ENCODE measurements at places on chromosomes 16 and 17.

DNA sequence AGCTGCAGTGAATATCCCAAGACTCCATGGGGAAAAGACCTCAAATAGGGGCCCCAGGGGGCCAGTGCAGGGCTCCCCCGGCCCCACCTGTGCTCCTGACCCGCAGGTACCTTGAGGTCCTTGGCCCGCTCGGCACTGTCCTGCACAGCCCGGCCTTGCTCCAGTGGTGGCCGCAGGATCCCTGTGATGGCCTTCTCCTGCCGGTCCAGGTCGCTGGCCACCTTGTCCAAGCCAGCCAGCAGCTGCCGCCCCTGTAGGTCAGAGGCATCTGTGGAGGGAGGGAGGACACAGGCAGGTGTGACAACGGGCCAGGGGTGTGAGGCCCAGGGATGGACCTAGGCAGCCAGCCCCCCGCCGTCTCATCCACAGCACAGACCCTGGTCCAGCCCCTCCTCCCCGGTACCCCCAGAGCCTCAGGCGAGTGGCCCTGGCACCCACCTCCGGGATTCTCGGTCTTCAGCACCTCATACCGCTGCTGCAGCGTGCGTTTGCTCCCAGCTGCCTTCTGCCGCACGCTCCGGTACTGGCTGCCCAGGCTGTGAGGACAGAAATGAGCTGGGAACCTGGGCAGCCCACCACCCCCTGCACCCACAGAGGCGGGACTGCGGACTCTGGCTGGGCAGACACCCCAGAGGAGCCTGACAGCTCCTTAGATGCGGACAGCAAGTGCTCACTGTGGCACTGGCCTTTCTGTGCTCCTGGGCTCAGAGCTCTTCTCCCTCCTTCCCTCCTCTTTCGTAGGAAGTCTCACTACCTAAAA lies 43.7 kb downstream of the PPL start:
- no peak for DNase-seq

DNA sequence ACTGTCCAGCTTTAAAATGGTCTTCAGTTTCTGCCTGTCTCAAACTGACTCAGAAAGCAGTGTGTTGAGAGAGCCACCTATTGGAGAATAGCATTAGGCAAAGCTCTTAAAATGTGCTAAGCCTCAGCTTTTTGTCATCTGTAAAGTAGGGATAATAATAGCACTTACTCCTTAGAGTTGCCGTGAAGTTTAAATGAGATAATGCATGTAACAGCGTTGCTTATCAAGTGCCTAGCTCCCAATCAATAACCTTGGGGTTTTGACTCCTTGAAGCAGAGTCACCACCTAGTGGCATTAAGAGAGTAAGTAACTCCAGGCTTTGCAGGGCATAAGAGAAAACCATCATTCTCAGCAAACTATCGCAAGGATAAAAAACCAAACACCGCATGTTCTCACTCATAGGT lies 163.3 kb downstream of the HS3ST2 start:
- DNase-seq: peak; percentile 28

- DNase-seq: peak; percentile 79
These were observed at the start of gene NT5M for GRCh38 chr17:17303010-17303846. Gene NT5M, plus strand, starts transcription at chr17:17303373. Its CDS starts 178 bp downstream, at chr17:17303551.

DNA sequence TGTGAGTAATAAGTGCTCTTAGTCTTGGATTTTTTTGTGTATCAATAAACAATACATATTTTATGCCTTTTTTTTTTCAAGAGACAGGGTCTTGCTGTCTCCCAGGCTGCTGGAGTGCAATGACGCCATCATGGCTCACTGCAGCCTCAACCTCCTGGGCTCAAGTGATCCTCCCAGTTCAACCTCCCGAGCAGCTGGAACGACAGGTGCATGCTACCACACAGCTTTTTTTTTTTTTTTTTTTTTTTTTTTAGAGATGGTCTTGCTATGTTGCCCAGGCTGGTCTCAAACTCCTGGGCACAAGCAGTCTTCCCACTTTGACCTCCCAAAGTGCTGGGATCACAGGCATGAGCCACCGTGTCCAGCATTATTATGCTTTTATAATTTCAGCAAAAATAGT lies 13.0 kb downstream of the ACSF2 start:
- no peak for DNase-seq

GRCh38 chr17:76734080-76734840 lies 2.9 kb downstream of the SRSF2 start:
- peak; percentile 54 for DNase-seq

- no peak for DNase-seq
These were observed 38.7 kb upstream of the NGFR start for GRCh38 chr17:49456183-49456965.

- DNase-seq: no peak
These were observed 24.2 kb downstream of the KRT25 start for GRCh38 chr17:40730970-40731369.

GRCh38 chr17:65005858-65006257 lies 50.7 kb downstream of the GNA13 start:
- no peak for DNase-seq

GRCh38 chr16:50640391-50640790 lies 40.7 kb downstream of the SNX20 start:
- no peak for DNase-seq

- peak; percentile 52 for DNase-seq
These were observed 32.6 kb downstream of the DCUN1D3 start for GRCh38 chr16:20867585-20867984.

- no peak for DNase-seq
These were observed 94.1 kb downstream of the PLCG2 start for GRCh38 chr16:81873206-81873605.

GRCh38 chr17:9725575-9725974 lies 65.8 kb downstream of the DHRS7C start:
- DNase-seq: peak; percentile 15

GRCh38 chr17:29589524-29590410 lies at the start of gene GIT1:
Gene GIT1, minus strand, starts transcription at chr17:29589648. Its CDS starts 270 bp downstream, at chr17:29589378.
- DNase-seq: peak; percentile 88

- DNase-seq: no peak
These were observed 540 bp upstream of the CD300LF start for GRCh38 chr17:74713171-74713755.

- no peak for DNase-seq
These were observed 2.7 kb downstream of the CFAP20 start for GRCh38 chr16:58126451-58126961.

DNA sequence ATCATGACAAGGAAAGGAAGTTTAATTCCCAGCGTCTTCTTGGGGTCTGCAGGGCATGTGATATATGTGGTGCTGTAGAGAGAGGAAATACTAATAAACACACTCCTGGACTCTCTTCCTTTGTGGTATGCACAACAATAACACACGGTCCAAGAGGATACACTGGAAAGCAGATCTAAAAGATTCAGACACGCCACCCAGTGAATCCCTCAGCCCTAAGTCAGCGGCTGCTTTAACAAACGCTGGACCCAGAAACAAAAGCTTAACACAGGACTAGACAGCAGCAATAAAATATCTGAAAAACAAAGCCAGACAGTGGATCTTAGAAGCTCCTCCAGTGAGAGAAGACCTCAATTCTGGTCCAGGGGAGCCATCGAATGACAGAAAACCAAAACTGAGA lies 13.1 kb downstream of the CFAP20 start:
- no peak for DNase-seq

DNA sequence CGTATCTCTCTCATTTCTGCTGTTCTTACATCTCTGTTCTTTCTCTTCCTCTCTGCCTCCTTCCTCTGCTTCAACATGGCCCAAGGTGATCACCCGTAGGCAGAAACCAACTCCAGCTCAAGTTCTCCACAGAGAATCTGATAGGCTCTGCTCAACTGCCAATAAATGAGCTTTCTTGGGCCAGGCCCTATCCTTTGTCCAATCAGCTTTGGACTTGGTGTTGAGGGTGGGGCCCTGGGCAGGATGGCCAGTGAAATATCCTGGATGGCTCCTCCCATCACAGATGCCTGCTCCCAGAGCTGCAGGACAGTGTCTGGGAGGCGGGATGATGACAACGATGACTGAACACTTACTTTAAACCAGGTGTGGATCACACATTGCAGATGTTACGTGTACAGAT lies 17.4 kb upstream of the BRD7 start:
- no peak for DNase-seq

GRCh38 chr16:79182616-79183015 lies 417.9 kb downstream of the MAF start:
- no peak for DNase-seq

DNA sequence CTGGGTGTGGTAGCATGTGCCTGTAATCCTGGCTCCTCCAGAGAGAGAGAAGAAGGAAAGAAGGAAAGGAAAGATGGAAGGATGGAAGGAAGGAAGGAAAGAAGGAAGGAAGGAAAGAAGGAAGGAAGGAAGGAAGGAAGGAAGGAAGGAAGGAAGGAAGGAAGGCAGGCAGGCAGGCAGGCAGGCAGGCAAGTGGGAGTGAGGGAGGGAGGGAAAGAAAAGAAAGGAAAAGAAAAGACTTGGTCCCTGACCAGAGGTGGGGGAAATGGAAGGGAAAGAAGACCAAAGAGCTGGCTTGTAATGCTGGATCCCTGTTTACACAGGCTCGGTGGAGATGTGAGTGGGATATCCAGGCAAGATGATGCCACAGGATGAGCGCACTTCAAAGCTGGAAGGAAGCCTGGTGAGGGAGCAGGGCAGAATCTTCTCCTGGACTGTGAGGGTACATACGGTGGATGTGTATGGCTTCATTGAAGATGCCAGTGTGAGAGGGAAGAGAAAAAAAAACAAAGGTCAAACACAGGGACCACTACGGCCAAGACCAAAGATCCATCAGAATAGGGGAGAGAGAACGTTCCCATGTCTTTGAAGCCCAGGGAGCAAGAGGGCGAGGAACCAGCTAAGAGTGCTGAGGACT lies 2.1 kb downstream of the CES1 start:
- no peak for DNase-seq

DNA sequence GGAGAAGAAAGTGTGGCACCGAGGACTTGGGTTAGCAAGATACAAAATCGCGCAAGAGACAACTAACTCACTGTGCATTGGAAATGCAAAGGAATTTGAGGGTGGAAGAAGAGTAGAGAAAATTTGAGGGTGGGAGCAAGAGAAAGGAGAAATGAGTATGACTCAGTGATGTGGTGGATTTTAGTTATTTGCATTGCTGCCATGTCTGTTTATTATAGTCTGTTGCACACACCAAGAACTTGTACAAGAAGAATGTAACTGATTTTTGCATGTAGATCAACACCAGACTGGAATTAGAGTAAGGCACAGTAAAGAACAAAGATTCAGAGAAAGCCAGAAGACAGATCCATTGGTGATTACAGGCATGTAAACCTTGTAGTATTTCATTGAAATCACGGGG lies 71.6 kb upstream of the SMIM36 start:
- no peak for DNase-seq

- peak; percentile 25 for DNase-seq
These were observed 139.4 kb downstream of the CCDC182 start for GRCh38 chr17:57605675-57606105.

GRCh38 chr16:50425044-50425443 lies 56.3 kb upstream of the BRD7 start:
- no peak for DNase-seq

GRCh38 chr16:31224092-31224955 lies 7.4 kb upstream of the PYDC1 start:
- no peak for DNase-seq

GRCh38 chr16:57610611-57611010 lies 17.8 kb upstream of the ADGRG1 start:
- DNase-seq: no peak

- DNase-seq: peak; percentile 55
These were observed 3.6 kb upstream of the FAM222B start for GRCh38 chr17:28846231-28846630.

GRCh38 chr16:67279296-67280089 lies at the start of gene PLEKHG4:
Gene PLEKHG4, plus strand, starts transcription at chr16:67279532. Its CDS starts 513 bp downstream, at chr16:67280045.
- DNase-seq: peak; percentile 78

DNA sequence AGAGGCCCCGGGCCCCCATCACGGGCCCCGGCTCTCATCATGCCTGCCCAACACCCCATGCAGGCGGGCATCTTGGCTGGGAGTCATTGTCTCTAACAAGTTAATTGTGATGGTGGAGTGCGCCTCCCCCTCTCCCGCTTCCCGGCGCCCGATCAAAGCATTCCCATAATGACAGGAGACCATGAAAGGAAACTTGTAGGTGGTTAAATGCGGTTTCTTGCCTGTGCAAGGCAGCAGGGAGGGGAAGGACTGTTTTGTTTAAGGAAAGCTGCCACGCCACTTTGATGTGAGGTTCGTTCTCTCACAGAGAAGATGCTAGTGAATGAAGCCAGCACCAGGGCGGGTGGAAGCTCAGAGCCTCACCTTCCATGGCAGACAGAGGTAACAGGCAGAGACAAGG lies 45.4 kb downstream of the C16orf78 start:
- no peak for DNase-seq

- no peak for DNase-seq
These were observed 26.1 kb upstream of the TAC4 start for GRCh38 chr17:49873926-49874325.

GRCh38 chr16:24114876-24115275 lies 141.3 kb upstream of the CACNG3 start:
- DNase-seq: no peak
